ENCODE measurements at places on chromosomes 5 and 9. TPM values are rescaled to one million over a fixed set of nuclear protein-coding genes. Genes with fewer than 3 reads are reported as not detected.

The SLC36A2 gene
- not detected for total RNA-seq

The PCDHB16 gene
- total RNA-seq = under 0.01 TPM

The FBN2 gene
- total RNA-seq = 52.6 TPM

The GRXCR2 gene
- total RNA-seq = not detected

The PTPRD gene
- 1.3 TPM for total RNA-seq

The TCERG1 gene
- total RNA-seq = 37.5 TPM

The BTNL3 gene
- not detected for total RNA-seq

The CLIC3 gene
- 4.0 TPM for total RNA-seq

The PCDHA7 gene
- 0.15 TPM for total RNA-seq

The ENTR1 gene
- total RNA-seq = 45.2 TPM

The CTSL gene
- 128 TPM for total RNA-seq

The LMX1B gene
- total RNA-seq = not detected

The TSLP gene
- 1.2 TPM for total RNA-seq

The IFNA1 gene
- not detected for total RNA-seq

The NSD1 gene
- 15.6 TPM for total RNA-seq

The LCN6 gene
- total RNA-seq = not detected

The TARS1 gene
- 178 TPM for total RNA-seq

The PCDHGA2 gene
- total RNA-seq = 0.50 TPM

The FAM153A gene
- total RNA-seq = not detected

The DNAI1 gene
- not detected for total RNA-seq

The S100Z gene
- total RNA-seq = not detected

The GNA14 gene
- total RNA-seq = under 0.01 TPM

The NME5 gene
- total RNA-seq = 1.6 TPM

The STING1 gene
- total RNA-seq = 51.0 TPM

The ENTPD8 gene
- total RNA-seq = not detected

The NMUR2 gene
- total RNA-seq = not detected

The ROR2 gene
- 16.5 TPM for total RNA-seq

The MARCOL gene
- total RNA-seq = not detected

The TNFAIP8 gene
- 19.2 TPM for total RNA-seq

The MYOT gene
- total RNA-seq = not detected

The TERT gene
- total RNA-seq = not detected

The ADGRD2 gene
- total RNA-seq = not detected

Data from bronchus fibroblast of lung (primary cell).